IMR-90 (cell line): ENCODE measurements at places on chromosomes 5 and 9.

GRCh38 chr5:10859393-10860195 is 98.6 kb upstream of the DAP start:
- DNase-seq, result no peak

DNA sequence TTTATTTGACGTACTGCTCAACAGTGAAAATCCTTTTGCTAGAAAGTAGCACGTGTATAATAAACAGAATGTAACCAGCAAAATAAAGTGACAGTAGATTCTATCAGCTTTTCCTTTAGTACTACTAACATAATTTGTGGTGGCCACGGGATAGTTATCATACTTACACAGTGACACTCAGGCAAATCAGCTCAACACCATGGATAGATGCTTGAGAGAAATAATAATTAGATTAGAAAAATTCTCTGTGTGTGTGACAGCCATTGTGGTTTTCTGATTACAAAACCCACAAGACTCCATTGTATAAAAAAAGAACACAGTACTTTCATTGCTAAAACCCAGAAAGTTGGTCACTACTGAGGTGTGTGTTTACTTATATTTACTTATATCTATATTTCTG is 101.1 kb downstream of the MUSK start:
- peak; percentile 36 for DNase-seq

DNA sequence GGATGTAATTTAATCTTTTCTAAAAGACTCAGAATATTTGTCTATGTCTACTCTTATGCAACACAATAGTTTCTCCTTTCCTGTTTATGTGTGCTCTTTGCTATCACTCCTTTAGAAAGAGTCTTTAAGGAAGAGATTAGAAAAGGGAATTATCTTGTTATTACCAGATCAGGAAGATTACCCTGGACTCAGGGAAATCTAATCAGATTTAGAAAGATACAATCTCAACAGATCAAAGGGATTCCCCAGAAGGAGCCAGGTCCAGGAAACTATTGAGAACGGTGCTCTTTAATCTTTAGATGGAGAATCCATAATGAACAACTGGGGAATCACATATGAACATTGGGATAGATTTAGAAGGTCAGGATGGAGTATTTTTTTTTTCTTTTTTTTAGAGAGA is 32.4 kb upstream of the ZFR start:
- no peak for DNase-seq

DNA sequence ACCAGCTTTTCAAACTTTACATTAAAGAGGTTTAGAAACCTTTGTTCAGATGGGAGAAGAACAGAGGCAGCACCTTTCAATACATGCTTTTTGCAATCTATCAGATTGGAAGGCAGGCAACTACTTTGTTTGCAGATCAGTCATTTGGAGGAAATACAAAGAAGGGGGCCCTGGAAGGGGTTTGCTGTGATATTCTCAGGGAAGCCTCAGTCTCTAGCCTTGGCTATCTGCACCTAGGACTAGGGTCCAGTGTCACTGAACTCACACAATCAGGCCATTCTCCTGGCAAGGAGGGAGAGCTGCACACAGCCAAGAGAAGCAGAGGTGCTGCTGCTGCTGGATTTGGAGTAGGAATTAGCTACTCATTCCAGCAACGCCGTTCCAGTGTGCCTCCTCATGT is 79.5 kb downstream of the CRB2 start:
- DNase-seq, result no peak

- DNase-seq, result no peak
These were observed 39.6 kb upstream of the TEX48 start for GRCh38 chr9:114721491-114722079.

DNA sequence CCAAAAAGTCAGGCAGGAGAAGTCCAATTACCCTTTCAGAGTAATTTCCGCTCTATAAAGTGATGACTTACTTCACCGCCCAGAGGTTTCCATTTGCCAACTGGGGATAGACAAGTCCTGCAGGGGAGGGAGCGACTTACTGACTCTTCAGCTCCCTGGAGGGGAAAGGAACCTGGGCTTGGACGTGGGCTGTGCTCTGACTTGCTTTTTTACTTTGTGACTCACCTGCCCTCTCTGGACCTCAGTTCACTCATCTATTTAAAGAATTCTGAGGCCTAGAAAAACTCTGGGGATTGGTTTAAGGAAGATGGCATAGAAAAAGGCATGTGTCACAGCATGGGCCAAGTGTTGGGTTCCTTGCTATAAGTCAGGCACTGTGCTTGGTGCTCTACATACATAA is 180.4 kb upstream of the TRIM32 start:
- peak; percentile 32 for DNase-seq

DNA sequence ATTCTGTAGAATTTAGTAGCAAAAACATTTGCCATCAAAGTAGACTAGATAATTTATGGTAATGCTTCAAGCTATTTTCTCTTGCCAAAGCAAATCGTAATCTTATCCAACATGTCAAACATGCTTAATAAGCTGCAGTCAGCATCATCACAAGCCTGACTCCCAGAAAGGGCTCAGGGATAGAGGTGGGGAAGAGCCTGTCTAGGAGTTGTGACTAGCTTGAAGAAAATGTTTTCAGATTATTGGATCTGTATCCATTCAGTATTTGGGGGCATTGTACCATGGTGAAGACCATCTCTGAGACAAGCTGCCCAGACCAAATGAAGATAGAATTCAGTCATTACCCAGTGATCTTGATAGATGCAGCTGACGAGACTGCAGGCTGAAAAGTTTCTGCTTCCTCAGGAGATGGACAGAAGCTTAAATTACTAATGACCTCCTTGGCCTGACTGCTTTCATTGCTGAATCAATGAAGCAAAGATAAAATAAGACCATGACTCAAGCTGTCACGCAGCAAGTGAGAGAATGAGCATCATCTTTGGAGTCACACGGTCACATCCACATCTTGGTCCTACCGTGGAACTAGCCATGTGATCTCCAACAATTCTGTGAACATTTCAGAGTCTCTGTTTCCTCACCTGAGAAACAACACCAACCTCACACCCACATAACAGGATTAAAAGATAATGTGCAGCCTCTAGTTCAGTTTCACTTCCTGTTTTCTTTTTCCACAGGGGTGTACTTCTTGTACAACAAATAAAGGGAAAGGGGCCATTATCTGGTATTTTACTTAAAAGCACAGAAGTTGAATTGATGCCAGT is 9.4 kb downstream of the ERAP2 start:
- DNase-seq, result no peak

- DNase-seq, result peak; percentile 17
These were observed 25.0 kb upstream of the ITGA2 start for GRCh38 chr5:52964138-52964537.

DNA sequence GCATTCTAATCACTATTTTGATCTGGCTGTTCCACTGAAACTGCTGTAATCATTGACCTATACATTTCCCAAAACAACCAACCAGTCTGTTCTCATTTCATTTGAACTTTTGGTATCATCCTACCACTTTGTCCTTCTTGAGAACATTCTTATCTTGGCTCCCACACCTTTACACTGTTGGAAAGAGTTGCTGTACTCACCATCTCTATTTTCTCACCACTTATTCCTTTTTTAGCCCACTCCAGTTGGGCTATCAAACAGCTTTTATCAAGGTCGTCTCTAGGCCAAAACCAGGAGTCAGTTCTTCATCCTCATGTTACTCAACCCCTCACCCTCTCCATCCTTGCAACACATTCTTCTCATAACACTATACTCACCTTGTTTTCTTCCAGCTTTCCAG is 170.1 kb downstream of the KDM4C start:
- DNase-seq, result no peak

- peak; percentile 80 for DNase-seq
These were observed 110.0 kb upstream of the RPS23 start for GRCh38 chr5:82388181-82388580.

DNA sequence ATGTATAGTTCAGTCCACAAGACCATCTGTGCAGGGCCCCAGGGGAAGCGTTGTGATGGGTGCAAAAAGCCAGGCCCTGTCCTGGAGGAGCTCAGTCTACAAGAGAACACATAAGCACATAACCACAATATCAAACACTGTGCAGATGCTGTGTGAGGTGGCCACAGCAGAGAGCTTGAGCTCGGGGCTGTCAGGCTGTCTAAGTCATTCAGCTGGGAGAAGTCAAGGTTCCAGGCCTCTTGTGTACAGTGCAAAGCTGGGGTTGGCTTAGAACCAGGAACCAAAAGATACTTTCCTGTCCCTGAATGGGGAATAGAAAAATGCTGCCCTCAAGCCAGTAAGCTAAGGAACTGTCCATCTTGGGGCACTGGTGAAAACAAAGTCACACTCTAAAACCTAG is 75.0 kb downstream of the PRDM6 start:
- peak; percentile 31 for DNase-seq

DNA sequence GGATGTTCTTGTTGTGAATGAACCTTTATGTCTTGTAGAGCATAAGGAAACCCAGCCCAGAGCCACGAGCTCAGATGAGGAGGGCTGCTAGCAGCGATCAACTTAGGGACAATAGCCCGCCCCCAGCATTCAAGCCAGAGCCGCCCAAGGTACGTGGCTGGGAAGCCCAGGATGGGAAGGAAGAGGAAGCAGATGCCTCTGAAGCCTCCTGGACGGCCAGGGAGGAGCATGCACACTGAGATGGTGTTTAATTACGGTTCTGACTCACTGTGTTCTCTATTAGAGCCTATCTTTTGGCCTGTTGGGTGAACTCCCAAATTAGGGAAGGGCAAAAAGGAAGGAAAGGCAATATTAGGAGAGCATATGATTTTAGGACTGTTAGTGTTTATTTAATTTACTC is 75.3 kb downstream of the TJP2 start:
- peak; percentile 4 for DNase-seq

DNA sequence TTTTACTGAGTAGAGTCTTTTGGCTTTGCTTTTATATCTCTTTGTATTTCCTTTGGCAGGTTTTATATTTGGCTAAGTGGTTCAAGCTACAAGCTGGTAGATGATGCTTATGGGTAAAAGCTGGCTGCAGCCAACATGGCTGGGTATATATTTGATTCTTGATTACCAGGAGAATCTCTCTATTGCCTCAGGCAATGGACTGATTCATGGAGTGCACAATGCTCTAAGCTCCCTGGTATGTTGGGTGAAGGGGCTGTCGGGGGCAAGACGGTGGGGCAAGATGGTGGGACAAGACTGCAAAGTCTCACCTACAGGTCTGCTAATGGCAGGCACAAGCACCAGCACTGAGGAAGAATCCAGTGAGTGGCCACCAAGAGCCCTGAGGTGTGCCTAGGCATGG is 366.6 kb downstream of the DMAC1 start:
- no peak for DNase-seq

DNA sequence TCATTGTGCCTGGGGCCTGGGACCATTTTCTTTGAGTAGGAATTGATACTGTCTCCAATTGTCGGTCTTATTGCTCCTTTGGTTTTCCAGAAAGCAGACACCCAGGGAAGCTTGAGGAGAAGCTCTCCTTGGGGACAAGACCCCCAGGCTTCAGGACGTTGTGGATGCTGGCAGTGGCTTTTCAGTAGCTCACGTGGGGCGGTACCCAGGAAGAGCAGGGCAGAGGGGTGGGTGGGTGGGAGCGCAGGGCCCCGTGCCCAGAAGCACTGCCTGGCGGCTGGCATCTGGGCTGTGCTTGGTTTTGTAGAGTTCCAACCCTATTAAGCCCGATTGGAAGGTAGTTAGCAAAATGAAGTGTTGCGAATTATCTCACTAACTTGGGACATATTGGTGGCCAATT is 374.2 kb upstream of the IRX1 start:
- DNase-seq, result no peak

DNA sequence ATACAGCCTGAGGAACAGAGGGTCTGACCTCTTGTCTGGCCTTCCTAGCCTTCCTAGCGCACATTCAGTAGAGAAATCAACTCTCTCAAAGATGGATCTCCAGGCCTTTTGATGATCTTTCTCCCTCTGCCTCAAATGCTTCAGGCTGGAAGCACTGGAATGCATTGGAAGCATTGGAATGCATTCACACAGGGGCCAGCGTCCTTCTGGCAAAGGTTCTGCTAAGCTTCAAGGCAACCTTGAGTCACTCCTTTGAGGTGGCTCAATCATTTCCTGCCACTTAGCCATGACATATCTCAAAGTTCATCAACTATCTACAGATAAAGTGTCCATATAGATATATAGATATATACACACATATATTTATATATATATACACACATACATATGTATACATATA is 42.9 kb downstream of the OR2K2 start:
- DNase-seq, result peak; percentile 82

GRCh38 chr5:137022043-137022442 is 477.1 kb downstream of the SPOCK1 start:
- no peak for DNase-seq

GRCh38 chr5:53825016-53825415 is 264.6 kb downstream of the NDUFS4 start:
- no peak for DNase-seq

GRCh38 chr9:21432672-21433425 is 7.4 kb upstream of the IFNA1 start:
- no peak for DNase-seq

DNA sequence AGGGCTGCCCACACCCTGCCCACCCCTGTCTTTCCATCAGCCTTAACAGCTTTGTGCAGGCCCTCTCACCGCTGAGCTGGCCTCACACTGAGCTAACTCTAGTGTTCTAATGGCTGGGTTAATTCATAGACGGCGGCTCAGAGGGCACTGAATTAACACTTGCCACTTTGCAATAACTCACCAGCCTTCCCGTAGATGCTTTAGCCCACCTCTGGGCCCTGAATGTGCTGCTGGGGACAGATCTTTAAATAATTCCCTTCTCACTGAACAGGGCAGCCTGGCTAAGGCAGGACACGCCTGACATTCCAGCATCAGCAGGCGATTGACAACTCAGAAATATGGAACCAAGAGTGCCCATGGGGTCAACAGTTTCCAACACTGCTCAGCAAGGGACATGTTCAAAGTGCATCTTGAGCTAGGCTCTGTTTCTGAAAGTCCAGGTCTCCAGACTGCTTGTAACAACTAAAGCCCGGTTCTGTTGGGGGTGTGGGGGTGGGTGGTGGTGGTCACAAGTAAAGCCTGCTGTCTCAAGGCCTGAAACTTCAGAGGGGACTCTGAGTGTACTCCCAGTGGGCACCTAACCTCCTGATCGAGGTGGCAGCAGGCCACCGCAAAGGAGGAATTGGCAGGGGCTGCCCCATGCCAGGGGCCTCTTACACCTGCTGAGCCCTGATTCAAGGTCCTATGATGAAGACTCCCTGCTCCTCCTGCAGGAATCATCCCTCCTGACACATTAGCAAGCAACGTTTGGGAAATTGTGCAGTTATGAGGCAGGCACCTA is 248.3 kb downstream of the FSTL4 start:
- no peak for DNase-seq

DNA sequence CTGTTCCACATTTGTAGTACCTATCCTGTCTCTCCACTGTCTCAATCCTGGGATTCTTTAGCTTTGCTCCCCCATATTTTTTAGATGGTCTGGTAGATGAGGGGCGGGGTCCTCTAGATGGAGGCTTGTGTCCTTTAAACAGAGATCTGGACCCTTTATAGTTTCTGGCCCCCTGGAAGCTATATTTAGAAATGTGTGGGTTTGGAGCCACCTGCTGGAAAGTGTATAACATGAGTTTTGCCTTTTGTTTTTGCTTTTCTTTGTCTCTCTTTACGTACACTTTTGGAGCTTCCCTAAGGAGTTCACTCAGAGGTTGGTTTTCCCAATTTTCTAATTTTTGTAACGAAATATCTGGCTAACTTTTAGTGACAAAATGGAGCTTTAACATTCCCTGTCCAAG is 110.7 kb downstream of the CFAP95 start:
- no peak for DNase-seq
